ENCODE measurements at places on chromosomes 13 and 19.

GRCh38 chr19:50721441-50722137 lies 1.6 kb upstream of the CLEC11A start:
- DNase-seq, result no peak

DNA sequence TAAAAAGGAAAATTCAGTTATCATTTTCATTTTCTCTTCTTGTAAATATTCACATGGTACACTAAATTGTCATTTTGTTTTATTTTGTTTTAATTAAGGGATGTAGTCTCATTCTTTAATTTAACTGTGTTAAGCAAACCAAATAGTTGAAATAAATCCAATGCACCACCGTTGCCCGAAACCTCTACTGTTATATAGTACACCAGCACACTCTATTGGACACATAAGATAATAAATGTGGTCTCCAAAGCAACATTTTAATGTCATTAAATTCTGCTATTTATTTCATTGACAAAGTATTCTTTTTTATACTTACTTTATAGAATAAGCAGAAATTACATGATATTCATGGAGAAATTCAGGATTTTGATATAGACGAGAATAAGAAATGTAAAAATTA lies 156.4 kb upstream of the FREM2 start:
- no peak for DNase-seq

GRCh38 chr19:37719111-37719926 lies at the start of gene ZNF607:
Gene ZNF607 (minus strand): TSS chr19:37719761. CDS start chr19:37711618, 8,143 bp downstream.
- DNase-seq, result peak; percentile 73

DNA sequence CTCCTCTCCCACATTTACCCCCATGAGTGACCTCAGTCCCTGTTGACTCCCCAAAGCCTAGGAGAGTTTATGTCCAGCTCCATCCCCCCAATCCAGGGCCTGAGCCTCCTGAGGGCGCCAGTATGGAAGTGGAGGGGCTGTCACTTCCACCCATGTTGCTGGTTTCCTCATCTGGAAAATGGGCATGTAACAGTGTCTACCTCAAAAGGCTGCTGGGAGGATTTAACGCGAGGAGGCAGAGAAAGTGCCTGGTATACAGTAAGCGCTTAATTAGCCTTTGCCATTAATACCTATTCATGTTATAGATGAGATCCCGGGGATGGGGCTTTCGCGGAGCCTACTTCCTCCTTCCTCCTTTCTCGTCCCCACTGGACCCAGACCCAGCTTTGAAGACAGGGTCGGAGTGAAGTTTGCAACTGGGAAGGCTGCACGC lies 476 bp downstream of the TYK2 start:
- no peak for DNase-seq

GRCh38 chr19:30078381-30078910 lies 136.4 kb downstream of the URI1 start:
- no peak for DNase-seq

DNA sequence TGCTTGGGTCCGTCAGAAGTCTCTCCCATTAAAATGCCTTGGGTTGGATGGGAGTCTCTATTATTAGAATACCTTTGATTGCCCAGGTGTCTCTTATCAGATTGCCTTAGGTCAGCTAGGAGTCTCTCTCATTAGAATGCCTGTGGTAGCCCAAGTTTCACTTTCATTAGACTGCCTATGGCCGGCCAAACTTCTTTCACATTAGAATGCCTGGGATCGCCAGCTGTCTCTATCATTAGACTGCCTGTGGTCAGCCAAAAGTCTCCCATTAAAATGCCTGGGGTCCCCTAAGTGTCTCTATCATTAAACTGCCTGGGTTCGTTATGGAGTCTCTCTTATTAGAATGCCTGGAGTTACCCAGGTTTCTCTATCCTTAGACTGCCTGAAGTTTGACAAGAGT lies 1476.7 kb downstream of the UQCRFS1 start:
- no peak for DNase-seq

DNA sequence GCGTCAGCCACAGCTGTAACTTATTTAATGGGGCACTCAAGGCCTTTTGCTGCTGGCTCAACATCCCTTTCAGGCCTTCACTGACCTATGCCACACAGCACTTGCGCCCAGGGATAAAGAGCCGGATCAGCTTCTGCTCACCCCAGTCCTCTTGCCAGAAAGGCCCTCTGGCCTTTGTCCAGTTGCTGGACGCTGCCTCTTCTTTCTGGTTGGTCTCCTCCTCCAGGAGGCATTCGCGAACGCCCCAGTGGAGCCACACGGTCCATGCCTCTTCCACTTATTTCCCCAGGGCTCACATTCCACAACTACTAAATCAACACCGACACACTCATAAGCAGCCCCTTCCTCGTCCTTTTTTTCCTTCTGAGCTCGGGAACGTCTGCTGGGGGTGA lies 3.7 kb upstream of the ZNF329 start:
- no peak for DNase-seq

DNA sequence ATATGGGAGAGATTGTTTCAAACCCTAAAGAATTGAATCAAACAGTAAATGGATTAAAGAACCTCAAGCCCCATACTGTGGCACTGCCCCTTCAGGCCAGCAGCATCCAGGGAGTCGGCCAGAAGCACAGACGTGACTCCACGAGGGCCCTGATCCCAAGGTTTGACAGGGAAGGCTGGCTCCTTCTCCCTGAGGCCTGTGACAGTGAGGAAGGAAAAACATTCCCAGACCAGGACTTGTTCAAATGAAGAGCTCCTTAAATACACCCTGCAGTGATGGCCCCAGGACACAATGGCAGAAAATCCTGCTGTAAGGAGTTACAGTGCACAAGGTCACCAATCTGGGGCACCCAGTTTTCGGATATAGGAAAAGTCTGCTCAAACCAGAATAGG lies 91.0 kb downstream of the COL4A1 start:
- no peak for DNase-seq

All from effector memory CD4-positive, alpha-beta T cell (primary cell).